Stimulated activated CD4-positive, alpha-beta T cell treated with anti-CD3 and anti-CD28 coated beads, Interleukin-1b, Interleukin-23, amount 100 ng/mL, for 48 hours (primary cell): ENCODE measurements at places on chromosomes 7 and 10.

DNA sequence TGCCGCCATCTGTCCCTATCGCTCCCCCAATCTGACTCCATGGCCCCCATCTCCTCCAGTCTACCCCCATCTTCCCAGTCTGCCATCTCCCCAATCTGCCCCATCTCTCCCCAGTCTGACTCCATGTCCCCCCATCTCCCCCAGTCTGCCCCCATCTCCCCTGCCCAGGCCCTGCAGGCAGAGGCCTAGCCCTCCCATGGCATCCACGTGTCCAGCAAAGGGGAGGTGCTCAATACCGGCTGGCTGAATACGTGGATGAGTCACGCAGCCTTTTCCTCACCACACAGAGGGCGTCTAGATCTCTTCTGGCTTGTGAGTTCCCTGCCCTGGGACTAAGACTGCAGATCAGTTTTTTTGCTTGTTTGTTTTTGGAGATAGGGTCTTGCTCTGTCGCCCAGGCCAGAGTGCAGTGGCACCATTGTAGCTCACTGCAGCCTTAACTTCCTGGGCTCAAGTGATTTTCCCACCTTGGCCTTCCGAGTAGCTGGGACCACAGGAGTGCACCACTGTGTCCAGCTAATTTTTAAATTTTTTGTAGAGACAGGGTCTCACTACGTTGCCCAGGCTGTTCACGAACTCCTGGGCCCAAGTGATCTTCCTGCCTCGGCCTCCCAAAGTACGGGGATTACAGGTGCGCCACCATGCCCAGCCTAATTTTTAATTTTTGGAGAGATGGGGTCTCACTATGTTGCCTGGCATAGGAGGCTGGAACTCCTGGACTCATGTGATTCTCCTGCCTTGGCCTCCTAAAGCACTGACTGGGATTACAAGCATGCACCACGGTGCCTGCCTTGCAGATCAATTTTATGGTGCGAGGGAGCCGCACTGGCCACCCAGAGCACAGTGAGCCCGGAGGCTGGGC is 15.3 kb upstream of the GPR146 start:
- DNase-seq = peak; percentile 74

DNA sequence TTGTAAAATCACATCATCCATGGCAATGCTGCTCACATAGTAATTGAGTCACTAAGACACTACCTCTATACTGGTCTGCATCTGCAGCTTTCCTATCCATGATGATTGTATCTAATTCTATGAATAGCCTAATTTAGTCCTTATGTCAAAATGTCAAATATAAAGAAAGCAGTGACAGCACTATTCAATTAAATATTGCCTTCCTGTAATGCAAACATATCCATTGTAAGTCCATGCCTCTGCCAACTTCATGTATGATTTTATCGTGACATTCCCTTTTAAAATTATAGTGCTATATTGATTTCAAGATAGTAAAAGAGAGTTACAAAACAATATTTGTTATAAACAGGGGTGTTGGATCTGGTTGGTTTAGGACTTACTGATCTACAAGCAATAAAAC is 4.8 kb upstream of the SGPL1 start:
- DNase-seq = no peak

GRCh38 chr10:29277296-29277695 is 11.6 kb upstream of the LYZL1 start:
- DNase-seq = no peak

GRCh38 chr10:93715345-93715744 is 13.0 kb upstream of the FRA10AC1 start:
- no peak for DNase-seq

- no peak for DNase-seq
These were observed 115.8 kb upstream of the ITGB1 start for GRCh38 chr10:33073641-33074415.

GRCh38 chr10:45560262-45560661 is 112.3 kb downstream of the ZFAND4 start:
- no peak for DNase-seq

- DNase-seq = no peak
These were observed 53.6 kb upstream of the FAM133B start for GRCh38 chr7:92643821-92644220.

- DNase-seq = no peak
These were observed 13.7 kb upstream of the SEMA3C start for GRCh38 chr7:80932536-80932935.

DNA sequence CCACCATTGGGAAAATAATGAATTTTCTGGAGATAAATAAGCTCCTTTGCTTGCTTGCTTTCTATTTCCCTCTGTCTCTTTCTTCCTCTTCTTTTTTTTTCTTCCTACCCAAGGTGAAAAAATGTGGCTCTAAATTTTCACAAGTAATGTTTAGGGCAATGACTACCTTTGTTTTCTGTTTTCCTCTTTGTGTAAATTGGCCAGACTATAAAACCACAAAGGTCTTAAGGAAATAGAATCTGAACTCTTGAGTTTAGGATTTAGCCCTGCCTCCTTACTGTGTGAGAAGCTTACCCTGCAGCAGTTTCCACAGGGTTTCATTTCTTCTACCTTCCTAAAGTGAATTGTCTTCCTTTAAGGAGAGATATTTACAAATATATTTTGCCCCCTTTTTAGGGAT is 330.4 kb downstream of the ARL4A start:
- DNase-seq = no peak

- no peak for DNase-seq
These were observed 178.8 kb downstream of the ADAM12 start for GRCh38 chr10:126209451-126209850.

- peak; percentile 44 for DNase-seq
These were observed 25.7 kb downstream of the PRKAG2 start for GRCh38 chr7:151851145-151851751.

DNA sequence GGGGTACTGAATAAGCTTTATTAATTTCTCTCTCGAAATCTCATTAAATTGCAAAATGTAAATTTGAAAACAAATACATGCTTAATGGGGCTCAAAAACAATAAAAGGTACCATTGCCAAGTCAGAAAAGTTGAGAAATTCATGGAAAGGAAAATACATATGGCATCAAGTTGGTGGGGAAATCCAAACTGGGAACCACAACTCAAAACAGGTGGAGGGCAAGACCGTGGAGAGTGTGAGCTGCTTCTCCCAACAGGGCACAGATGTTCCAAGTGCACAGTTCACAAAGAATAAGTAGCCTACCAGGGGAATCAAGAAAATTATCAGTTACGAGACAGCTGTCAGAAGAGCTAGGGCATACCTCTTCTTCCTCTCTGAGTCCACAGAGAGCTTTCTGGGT is 26.6 kb downstream of the MKX start:
- no peak for DNase-seq

GRCh38 chr7:76155938-76156337 is 45.8 kb upstream of the SRRM3 start:
- no peak for DNase-seq

DNA sequence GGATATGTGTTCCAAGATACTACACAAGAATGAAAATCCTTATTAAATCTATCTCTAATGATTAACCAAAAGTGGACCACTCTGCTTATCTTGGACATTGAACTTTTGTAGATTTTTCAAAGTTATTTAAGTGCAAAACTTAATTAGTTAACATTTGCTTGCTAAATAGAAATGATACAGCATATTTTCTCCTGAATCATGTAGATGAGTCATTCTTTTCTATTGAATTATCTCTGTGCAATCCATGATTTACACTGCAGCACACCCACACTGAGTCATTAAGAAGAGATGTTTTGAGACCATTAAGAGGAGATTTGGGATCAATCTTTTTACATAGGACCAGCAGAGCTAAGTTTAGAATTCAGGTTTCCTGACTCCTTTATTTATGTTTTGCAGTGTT is 6.6 kb upstream of the ABCC2 start:
- DNase-seq = no peak

- DNase-seq = no peak
These were observed 53.5 kb downstream of the PODXL start for GRCh38 chr7:131502810-131503508.

- no peak for DNase-seq
These were observed 86.9 kb downstream of the SND1 start for GRCh38 chr7:127738859-127739258.

DNA sequence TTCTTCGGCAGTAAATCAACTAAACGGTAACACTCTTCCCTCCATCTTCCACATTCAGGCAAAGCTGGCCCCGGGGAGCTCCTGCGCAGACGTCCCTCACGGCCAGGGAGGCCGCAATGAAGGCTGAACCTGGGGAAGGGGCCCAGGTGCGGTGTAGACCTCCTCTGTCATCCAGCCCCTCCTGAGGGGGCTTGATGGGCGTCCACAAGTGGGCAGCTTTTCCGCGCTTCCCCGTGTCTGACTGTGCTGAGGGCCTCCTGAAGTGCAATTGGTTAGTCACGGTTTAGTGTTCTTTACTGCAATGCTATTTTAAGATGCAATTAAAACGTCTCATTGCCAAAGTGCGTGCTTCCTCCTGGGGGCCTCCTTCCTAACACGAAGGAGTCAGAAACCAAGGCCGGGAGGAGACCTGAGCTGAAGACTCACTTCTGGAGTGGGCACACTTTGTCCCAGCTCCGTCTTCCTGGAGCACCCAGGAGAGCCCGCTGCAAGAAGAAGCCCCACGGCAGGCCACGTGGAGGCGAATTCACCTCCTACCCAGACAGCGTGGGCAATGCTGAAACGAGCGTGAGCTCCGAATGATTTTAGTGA is 173.3 kb downstream of the ELFN1 start:
- DNase-seq = no peak

- no peak for DNase-seq
These were observed 42.4 kb downstream of the INSIG1 start for GRCh38 chr7:155340071-155340531.

- DNase-seq = peak; percentile 40
These were observed 104.7 kb upstream of the KLF14 start for GRCh38 chr7:130838738-130839137.

DNA sequence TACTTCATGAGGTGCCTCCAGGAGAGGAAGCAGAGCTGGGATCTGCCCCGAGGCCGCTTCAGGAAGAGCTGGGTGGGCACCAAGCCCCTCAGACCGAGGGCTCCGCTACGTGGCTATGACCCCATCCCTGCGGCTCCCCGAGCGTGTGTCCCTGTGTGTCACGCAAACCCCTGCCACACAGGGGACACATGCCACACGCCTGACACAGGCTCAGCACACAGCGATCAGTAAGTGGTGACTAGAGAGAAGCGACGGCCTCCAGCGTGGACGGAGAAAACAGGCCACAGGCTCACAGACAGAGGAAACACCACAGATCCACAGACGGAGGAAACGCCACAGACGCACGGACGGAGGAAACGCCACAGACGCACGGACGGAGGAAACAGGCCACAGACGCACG is 18.5 kb downstream of the DIP2C start:
- DNase-seq = no peak

DNA sequence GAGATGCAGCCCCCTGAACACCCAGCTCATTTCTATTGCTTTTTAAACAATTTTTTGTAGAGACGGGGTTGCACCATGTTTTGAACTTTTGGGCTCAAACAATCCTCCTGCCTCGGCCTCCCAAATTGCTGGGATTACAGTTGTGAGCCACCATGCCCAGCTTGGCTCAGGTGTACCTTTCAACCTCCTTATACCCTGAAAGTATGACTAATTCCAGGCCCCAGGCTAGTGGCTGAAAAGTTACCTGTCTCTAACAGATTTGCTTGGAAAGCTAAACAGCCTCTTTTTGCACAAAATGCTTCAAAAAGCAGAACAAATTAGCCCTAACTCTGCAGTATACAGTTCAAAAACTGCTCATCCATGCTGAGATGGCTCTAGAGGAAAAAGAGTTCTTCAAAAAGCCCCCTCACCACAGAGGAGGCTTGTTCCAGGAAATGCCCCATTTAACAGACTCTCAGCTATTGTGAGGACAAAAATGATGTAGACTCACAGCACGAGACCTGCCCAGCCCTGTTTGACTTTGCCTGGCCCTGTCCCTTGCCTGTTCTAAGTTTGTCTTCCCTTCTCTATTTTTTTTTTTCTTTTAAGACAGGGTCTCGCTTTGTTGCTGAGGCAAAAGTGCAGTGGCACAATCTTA is 13.4 kb upstream of the AP1S1 start:
- no peak for DNase-seq

DNA sequence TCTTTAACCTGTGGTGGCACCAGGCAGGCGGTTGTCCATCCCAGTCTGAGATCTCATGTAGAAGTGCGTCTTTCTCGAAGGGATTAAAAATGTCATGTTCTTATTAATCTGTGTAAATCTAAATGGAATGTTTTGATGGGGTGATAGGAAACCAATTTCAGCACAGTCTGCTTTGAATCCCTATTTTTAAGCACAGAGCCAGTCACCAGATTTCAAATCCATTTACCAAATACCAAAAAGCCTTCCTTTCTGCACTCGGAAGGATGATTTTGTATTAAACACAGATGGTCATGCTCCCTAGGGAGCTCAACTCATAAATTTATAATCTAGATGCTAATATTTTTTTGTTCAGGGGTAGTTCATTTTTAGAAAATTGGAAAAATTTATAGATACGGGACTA is 160.6 kb upstream of the AOAH start:
- no peak for DNase-seq

GRCh38 chr10:48900371-48900801 is 39.3 kb downstream of the LRRC18 start:
- DNase-seq = no peak

- no peak for DNase-seq
These were observed 304.4 kb upstream of the NRP1 start for GRCh38 chr10:33638891-33639290.

GRCh38 chr10:98481404-98481945 is 34.7 kb upstream of the HPS1 start:
- DNase-seq = no peak

- no peak for DNase-seq
These were observed 80.4 kb upstream of the CDK6 start for GRCh38 chr7:92916770-92917224.

GRCh38 chr7:128948312-128948973 is 10.7 kb downstream of the IRF5 start:
- no peak for DNase-seq

DNA sequence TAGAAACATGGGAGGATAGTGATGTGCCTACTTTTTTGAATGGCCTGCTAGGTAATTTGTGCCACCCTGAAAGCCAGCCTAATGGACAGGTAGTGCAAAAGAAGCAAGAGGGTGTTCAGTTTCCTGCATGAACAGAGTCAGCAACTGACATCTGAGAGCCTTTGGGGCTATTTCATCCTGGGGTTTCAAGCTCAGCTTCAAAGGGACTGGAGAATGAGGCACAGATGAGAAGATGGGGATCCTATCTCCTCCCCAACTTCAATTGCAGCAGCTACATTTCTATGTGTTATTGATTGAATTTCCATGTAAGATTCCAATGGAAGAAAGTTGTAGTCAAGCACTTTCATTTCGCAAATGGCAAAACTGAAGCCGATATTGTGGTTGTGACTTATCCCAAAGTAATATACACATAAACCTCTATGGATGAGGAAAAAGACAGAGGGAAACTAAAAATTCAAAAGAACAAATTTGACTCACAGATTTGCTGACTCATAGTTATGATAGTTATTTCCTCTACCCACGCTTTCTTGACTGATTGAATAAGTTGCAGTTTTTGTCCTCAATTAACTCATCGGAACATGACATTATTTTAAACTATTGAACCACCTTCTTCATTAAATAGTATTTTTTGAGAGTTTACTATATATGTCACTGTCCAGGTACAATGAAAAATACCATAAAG is 42.6 kb upstream of the NRP1 start:
- DNase-seq = no peak
